ENCODE measurements at places on chromosomes 4 and X.

DNA sequence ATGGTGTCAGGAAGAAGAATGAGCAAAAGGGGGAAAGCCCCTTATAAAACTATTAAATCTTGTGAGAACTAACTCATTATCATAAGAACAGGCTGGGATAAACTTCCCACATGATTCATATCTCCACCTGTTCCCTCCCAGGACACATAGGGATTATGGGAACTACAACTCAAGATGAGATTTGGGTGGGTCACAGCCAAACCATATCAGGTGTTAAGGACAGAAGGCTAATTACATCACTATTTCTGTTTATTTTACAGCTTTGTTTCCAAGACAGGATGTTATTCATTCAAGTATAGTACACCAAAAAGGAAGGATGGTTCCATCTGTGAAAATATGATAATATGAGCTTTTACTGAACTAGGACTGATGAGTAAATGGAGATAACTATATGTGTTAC, 63.7 kb upstream of the ARSJ start:
- DNase-seq = no peak

DNA sequence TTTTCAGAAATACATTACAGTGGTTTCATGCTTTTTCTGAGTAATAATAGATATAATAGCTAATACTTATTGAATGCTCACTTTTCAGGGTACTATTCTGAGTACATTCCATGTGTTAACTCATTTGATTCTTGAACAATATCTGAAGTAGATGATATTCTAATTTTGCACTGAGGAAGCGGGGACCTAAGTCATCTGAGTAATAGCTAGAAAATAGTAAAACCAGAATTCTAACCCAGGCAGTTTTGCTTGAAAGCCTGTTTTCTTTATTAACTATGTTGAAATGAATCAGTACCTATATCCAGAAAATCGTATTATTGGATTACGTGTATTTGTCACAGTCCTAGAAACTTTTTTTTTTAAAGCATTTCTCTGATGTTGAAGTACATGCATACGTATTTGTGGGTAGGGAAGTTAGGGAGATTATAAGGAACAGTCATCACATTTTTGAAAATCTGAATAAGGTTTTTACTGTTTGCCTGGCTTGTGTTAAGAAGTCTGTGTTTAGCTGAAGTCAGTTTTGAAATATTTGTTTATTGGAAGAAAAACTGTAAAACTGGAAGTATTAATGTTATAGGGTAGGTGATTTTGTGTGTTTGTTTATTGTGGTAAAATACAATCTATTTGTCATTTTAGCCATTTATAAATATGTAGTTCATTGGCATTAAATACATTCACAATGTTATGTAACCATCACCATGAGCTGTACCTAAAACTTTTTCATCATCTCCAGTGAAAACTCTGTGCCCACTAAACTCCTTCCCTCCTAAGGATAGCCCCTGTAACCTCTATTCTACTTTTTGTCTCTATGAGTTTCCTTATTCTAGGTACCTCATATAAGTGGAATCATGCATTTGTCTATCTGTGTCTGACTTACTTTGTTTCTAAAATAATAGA, 55.3 kb downstream of the FIP1L1 start:
- DNase-seq = no peak

DNA sequence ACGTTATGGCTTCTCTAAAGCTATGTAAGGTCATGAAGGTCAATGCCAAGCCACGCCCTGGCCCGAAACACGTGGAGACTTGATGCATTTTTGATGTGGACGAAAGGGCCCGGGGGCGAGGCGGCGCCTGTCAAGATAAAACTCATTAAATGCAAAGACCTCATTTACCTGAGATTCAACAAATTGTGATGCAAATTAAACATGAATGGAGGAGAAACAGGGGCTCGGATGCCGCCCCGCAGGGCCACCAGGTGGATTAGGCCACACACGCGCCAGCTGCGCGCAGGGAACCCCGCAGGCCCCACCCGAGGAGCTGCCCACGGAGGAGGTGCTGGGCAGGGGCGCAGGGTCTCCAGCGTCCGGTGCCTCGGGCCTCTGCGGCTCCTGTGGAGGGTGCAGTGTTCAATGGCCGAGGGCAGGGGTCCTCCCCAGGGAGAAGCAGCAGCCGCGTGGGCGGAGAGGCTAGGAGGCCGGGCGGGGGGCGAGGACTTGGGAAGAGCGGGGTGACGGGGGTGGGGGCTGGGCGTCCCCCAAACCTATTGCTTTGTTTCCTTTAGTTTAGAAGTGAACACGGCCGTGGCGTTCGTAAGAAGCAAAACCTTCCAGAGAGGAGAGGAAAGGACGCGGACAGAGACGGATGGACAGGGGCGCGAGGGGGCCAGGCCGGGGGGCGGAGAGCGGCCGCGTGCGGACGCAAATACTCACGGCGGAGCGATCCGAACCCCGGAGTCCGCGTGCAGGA, 40.4 kb downstream of the CPLX1 start:
- DNase-seq = no peak

DNA sequence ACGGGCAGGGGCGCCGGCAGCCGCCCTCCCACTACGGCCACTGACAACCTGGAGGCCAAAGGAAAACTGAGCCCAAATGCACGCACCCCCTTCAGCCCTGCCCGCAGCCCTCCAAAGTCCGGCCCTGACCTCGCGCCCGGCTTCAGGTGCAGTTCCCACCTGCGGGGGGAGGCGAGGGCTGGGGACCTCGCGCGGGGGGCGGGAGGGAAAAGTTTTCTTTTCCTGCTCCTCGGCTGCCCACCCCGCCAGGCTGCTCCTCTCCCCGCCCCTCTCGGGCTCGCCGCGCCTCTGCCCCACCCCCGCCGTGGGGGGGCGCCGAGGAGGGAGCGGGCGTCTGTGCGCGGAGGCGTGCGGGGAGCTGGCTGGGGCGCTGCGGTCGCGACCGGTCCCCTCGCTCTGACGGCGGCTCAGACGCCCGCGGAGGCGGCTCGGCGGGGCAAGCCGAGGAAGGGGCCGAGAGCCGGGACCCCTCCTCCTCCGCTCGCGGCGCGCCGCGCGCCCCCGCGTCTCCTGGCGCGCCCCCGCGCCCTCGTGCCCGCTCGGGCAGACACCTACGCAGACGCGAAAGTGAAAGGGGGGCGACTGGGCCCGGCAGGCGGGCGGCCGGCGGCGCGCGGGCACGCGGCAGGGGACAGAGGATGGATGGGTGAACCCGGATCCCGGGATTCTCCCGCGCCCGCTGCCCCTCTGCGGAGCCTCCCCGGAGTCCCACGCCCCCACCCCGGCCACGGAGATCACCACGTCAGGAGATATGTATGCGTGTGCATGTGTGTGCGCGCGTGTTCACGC, 3.1 kb upstream of the NR3C2 start:
- peak; percentile 74 for DNase-seq

- no peak for DNase-seq
Observed at GRCh38 chrX:7266288-7266687, 118.3 kb upstream of the PUDP start.

- no peak for DNase-seq
Observed at GRCh38 chrX:727738-728621, 97.4 kb downstream of the SHOX start.

- no peak for DNase-seq
Observed at GRCh38 chrX:17456526-17456925, 81.5 kb downstream of the NHS start.

DNA sequence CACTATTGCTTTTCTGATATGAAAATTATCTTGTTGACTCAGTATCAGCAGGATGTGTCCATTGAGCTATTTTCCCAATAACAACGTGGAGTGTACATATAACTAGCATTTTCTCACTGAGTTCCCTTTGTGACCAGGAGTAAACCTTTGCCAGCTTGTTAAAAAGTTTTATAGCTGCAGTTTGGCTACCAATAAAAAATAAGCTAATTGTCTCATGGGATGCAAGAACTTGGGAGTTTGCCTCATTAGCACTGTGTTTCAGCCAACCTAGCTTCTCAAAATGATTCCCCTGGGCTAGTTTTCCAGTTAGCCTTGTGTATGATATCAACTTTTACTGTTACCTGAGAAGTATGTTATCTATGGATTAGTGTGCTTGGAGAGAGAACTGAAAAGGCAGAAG, 24.9 kb upstream of the ANXA5 start:
- no peak for DNase-seq

DNA sequence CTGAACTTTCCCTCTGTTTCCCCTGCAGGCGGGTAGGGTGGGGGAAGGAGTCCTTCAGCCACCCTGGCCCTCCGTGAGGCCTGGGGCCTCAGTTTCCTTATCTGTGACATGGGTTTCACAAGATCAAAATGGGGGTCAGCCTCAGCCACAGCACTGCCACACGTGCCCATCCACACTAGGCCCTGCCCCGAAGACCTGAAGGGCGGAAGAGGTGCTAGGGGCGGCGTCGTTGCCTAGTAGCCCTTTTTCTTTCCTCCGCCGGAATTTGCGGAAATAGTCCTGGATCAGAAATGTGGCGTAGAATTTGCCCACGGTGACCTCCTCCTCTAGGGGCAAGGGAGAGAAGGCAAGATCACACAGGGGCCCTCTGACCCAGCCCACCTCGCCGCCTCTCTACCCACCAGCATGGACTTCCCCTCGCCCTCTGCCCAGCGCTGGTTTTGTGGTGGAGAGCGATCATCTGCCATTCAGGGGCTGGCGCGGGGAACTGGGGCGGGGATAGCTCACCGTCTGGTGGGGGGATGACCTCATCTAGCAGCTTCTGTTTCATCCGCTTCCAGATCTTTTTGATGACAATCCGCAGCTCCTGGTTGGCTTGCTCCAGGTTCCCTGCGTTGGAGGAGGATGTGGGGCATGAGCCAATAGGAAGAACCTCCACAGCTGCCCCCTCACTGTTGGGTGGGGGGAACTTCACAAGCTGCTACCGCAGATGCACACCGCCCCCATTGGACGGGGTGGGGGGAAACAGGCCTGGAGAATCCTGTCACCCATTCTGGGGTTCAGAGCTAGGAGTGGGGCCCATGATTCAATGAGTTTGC, 9.7 kb upstream of the SYP start:
- DNase-seq = no peak

GRCh38 chrX:1520350-1520749, 16.6 kb downstream of the P2RY8 start:
- no peak for DNase-seq

DNA sequence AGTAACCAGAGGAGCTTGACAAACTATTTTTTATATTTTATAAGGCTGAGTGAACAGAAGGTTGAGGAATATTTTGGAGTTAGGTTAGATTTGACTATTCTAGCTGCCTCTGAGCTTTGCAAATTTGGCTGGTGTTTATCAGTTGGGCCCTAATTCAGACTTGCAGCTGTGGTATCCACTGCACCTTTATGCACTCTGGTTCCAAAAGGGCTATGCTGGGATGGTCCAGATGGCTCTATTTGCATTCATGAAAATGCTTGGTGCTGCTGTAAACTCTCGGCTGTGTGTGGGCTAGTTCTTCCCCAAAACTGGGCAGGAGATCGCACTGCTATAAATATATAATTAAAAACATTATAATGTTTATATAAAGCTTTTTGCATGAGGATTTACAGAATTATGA, 106.3 kb downstream of the REPS2 start:
- no peak for DNase-seq

GRCh38 chr4:184168406-184169019, 49.2 kb downstream of the ENPP6 start:
- peak; percentile 7 for DNase-seq

DNA sequence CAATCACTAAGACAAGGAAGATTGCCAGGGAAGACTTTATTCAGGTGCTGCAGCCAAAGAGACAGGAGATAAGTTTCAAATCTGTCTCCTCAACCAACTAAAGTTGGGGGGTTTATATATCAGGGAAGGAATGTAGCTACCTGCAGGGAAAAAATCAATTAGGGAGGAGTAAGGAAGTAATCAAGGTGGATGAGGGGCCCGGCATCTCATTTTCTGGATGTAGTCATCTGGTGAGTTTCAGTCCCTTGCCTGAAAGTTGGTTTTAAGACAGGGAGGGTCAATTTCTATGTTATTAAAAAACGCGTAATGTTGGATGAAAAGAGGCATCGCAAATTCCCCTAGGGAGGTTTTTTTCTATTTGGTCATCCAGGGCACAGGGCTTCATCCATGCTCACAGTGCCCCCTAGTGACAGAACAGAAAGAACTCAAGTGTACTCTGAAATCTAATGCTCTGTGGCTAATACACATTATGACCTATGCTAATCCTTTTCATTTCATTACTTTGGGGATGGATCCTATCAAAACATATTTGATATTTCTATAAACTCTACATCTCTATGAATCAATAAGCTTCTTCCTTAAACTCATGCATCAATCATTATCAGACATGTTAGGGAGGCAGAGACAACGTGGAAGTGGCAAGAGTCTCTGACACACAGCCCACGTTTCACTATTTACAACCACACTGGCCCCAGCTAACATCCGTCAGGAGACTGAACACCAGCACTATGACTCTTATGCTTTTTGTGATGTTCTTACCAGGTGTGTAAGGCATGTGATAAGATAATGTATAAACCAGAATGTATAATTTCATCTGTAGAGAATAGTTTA, 1577.0 kb upstream of the TENM3 start:
- no peak for DNase-seq

- no peak for DNase-seq
Observed at GRCh38 chr4:112340023-112340422, 42.9 kb downstream of the ALPK1 start.

- DNase-seq = no peak
Observed at GRCh38 chrX:106168107-106168506, at the start of gene PWWP3B. TSS of gene PWWP3B (plus strand) at chrX:106168305. CDS start at chrX:106205433, 37,128 bp downstream.

DNA sequence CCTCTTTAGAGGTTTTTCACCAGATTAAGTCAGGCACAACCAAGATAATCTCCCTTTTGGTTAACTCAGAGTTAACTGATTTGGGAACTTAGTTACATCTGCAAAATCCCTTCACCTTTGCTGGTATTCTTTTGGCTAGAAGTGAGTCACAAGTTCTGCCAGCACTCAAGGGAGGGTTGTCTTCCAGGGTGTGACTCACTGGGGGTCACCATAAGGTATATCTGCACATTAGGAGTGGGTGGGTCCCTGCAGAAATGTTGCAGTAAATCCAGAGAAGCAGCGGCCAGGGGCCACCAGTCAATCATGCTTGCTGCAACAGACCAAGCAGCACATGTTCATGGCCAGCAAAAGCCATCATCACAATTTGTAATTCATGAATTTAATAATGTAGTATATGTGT, 59.8 kb upstream of the MAML3 start:
- DNase-seq = no peak

Measured in T follicular helper cell (primary cell).